ENCODE measurements at places on chromosomes 6 and 20.
A peak's percentile ranks its signal among the peaks of the same experiment; 100 is the strongest.

DNA sequence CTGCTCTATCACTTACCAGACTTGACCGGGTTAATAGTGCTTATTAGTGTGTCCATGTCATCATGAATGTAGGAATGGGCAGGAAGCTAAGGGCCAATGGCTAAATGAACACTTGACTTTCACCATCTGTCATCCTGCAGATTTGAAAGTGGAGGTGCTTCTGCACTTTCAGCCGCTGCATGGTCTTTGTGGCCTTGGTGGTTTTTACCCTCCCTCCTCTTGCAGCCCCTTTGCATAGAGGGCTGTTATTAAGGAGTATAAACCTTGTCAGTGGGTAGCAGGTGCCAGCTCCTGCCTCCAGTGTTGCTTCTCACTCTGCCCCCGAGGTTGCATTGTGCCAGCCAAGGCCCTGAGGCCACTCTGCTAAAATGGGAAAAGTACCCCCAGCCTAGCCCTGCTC is 122.2 kb upstream of the TNFAIP3 start:
- no peak for DNase-seq

DNA sequence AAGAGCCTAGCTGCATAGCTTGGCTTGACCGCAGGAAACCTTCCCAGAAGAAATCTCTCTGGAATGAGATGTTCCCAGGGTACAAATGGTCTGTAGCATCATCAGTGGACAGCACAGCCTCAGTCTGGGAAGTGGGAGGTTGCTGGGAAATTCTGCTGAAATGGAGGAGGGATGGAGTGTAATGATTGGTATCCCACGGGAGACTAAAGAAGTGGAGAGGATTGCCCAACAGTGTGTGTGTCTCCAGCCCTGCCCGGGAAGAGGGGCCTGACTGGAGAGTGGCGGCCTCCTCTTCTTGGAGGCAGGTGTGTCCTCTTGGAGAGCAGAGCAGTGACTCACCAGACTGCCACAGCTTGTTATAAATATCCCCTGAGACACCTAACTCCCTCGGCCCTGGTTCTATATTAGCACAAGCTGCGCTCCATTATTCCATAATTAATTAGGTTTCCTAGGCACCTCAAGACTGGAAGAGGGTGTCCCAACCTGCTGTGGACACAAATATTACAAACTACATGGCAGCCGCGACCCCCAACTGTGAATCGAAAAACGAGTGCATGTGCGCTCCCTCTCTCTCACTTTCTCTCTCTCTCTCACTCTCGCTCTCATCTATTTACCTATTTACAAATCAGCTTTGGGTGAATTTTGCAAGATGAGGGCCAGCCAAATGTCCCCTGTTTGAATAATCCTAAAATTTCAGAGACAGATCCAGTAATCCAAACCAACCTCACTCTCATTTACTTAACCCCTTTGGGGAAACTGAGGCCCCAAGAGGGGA is 68.8 kb downstream of the FGD2 start:
- DNase-seq: no peak

GRCh38 chr6:166330612-166331011 is 11.7 kb downstream of the SFT2D1 start:
- no peak for DNase-seq

DNA sequence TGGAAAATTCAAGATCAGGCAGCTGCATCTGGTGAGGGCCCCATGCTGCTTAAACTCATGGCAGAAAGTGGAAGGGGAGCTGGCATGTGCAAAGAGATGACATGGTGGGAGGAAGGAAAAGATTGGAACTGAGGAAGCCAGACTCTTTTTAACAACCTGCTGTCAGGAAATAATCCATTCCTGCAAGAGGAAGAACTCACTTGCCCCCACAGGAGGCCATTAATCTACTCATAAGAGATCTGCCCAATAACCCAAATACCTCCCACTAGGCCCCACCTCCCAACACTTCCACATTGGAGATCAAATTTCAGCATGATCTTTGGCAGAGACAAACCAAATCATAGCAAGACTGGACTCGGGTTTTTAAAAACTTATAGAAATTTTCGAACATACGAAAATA is 200.5 kb upstream of the KCNQ5 start:
- DNase-seq: no peak

DNA sequence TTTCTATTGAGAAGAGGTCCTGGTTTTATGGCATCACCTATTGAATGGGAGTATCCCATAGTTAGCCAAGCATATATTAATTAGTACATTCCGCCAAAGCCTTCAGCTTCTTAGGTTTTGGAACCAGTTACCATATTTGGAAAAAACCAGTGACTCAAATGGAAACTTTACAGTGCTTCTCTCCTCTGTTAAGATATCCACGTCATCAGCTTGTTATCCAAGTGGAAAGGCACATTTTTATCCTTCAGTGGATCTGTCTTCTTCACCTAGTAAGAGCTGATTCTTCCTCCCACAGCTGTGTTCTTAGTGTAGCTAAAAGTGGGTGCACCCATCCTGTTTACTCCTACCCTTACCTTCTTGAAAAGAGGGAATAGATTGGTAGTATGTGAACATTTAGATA is 34.5 kb downstream of the TPD52L1 start:
- DNase-seq: no peak

GRCh38 chr6:155120034-155120433 is 124.9 kb downstream of the TIAM2 start:
- no peak for DNase-seq

- no peak for DNase-seq
Measured at GRCh38 chr6:152184573-152184916, 377.1 kb downstream of the ESR1 start.

GRCh38 chr6:2582268-2582667 is 168.5 kb downstream of the MYLK4 start:
- no peak for DNase-seq

DNA sequence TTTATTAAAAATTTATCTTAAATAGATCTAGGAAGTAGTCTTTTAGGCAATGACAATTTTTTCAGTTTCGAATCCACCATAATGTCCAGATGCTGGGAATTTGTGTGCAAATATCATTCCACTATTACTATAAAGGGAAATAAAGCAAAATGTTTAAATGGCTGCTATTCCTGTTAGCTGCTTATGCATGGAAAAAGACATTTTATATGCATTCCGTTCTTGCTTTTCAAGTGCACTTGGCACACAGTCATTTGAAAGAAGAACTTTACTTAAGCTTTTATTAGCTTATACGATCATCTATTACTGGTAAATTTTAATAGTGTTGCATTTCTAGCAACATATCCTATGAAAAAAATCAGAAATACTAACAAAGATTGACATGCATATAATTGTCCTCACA is 42.0 kb downstream of the PRL start:
- DNase-seq: no peak

DNA sequence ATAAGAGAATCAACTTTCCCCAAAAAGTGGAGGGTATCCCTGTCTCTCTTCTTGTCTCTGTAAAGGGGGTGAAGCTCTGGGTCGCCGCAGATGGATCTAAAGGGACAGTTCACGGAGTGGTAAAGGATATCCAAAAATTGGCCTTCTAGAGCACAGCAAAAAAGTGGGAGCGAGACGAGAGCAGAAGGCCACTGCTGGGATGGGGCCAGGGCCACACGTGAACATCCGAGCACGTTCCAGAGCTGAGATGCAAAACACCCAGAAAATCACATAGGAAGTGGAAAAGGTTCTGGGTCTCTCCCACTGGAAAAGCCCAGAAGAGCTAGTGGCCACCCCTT is 837 bp downstream of the TRAM2 start:
- DNase-seq: no peak

DNA sequence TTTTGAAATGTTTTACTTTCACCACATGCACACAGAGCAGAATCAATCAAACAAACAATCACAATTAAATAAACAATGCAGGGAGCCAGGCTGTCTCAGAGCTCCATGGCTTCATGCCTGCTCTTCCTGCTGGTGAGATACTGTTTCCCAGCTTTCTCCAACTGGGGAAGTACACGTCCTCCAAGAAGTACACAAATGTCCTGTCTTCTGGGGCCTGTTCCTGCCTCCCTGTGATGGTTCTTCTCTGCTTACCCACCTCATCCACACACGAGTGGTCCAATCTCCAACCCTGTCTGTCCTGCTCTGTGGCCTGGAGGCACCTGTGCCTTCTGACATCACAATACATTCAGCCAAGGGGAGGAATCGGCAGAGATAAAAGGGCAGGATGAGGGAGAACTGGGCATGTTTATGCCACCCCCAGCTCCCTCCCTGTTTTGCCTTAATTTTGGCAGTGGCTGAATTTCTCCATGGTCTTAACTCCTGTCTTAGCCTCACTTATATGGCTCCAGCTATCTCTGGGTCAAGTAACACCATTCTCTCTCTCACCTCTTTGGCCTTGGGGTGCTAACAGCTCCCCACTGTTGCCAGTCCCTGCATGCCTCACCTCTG is 25.3 kb upstream of the TTPAL start:
- no peak for DNase-seq

DNA sequence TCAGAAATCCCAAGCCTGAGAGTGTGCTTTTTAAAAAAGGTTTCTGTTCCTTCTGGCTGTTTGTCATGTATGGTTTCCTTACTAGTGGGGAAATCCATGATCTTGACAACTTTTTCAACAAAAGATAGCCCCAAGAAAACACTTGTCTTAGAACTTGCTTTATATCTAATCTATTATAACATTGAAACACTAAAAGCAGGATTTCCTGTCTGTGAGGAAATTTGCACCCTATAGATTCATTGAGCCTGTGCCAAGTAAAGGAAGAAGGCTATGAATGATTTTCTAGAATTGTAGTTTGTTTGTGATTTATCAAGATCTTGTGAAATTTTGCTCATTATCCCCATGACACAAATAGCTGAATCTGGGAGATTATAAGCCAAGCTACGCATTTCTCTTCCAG is 238.6 kb upstream of the RIN2 start:
- no peak for DNase-seq

GRCh38 chr6:157993076-157993475 is 11.4 kb downstream of the SYNJ2 start:
- DNase-seq: no peak

- DNase-seq: no peak
Measured at GRCh38 chr6:109660526-109661320, 30.3 kb downstream of the AK9 start.

DNA sequence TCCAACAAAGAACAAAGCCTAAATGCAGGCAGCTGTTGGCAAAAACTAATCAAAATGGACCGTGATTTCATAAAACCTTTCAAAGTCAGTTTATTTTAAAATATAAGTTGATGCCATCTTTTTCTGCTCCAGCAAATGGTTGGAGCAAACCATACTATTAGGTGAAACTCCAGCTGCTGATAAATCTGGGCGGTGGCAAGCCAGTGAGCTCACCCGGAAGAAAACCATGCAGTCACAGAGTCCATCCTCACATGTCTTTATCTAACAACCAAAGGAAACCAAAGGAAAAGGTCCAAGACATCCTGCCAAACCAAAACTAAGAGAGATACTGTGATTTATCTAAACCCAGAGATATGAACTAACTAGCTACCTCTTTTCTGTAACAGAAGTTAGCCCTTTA is 72.6 kb downstream of the HIVEP2 start:
- DNase-seq: no peak

DNA sequence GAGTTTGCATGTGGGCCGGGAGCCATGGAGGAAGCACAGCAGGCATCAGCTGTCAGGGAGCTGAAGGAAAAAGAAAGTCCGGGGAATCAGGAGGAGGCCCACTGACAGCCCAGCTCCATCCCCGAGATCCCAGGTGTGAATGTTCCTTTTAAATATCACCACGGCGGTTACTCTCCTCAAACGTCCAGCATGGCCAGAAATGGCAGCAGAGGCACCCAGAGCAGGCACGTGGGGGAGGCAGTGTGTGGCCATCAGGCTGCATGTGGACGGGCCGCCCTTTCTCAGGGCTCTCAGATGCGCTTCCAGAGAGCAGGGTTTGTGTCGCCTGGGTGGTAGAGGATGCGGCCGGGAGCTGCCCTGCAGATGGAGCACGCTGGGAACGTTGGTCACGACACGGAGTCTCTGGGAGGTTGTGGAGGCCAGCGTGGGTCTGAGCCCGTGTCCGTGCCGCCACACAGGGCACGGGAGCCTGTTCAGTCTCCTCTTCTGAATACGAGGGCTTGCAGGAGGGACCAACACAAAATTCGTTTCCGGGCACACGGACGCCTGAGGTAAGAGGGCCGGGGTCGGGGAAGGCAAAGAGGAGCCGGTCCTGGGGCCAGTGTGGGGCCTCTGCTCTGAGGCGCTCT is 45.3 kb upstream of the DACT2 start:
- DNase-seq: no peak

DNA sequence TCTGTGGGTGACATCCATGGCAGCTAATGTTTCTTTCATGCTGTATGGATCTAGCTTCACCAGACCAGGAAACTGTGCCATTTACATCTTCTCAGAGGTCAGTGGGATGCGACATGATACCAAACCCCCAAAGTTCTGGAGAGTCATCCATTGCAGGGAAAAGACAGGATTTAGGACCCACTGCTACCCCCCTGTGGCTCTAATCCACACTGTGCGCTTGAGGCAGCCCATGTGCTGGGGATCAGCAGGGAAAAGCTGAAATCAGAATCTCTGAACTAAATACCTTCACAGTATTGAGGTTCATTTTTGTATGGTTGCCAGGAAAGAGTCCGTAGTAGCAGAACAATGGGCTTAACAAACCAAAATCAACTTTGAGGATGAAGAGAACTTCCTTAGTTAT is 164.4 kb downstream of the TMEM242 start:
- no peak for DNase-seq

GRCh38 chr6:131931063-131931750 is 20.0 kb downstream of the CCN2 start:
- no peak for DNase-seq

- no peak for DNase-seq
Measured at GRCh38 chr6:18465410-18466154, 78.4 kb downstream of the RNF144B start.

DNA sequence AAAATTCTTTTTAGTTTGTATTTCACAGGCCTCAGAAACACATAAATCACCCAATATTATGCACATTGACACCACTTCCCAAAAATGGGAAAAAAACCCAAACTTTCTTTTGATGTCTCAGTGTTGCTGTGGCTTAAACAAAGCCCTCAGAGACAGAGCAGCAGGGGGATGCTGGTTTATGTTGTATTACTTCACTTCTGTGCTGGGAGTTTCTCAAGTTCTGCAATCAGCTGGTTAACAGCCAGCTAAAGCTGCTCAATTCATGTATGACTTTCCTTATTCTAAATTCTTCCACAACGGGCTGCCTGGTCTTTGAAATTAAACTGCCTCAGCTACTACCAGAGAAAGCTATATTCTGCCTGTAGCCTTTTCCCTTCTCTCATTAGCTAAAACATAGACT is 5.6 kb downstream of the FILIP1 start:
- DNase-seq: no peak

DNA sequence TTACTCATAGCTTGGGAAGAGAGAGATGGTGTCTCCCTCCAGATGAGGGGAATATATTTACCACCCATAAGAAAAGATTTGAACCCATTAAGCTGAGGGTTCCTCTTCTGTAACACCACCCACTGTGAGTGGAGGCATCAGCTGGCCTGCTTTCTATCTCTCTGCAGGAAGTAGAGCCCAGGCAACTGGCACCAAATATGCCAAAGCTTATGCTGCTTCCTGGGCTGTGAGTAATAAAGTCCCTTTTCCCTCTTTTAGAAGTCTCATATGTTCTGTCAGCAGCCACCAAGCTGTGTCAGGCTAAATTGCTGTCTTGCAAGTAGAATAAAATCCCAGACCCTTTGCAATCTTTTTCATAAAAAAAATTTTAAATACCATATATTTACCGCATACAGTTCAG is 241.4 kb downstream of the LAMA2 start:
- no peak for DNase-seq

GRCh38 chr6:441126-441920 is 49.8 kb downstream of the IRF4 start:
- no peak for DNase-seq

- DNase-seq: no peak
Measured at GRCh38 chr6:38591439-38591838, 48.3 kb downstream of the BTBD9 start.

GRCh38 chr6:111586554-111586953 is 19.1 kb downstream of the TRAF3IP2 start:
- DNase-seq: peak; percentile 39
